CD4-positive, alpha-beta T cell treated with Interleukin-17A for 1 hour (primary cell): ENCODE measurements at places on chromosomes 12 and 14.
A peak's percentile ranks its signal among the peaks of the same experiment; 100 is the strongest.

- DNase-seq, result no peak
Measured at GRCh38 chr14:22225516-22226140, 363.4 kb downstream of the DAD1 start.

DNA sequence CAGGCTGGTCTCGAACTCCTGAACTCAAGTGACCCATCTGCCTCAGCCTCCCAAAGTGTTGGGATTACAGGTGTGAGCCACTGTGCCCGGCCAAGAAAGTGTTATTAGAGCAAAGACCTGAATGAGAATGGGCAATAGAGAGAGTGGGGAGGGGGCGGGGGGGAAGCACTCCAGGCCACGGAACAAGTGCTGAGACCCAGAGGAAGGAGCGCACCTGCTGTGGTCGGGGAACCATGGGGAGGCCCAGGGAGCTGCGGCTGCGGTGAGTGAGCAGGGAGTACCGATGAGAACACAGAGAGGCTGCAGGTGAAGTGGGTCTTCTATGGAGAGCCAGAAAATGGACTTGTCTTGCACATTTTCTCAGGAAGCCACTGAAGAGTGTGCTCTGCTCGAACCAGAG, 10.8 kb downstream of the SMIM41 start:
- no peak for DNase-seq

DNA sequence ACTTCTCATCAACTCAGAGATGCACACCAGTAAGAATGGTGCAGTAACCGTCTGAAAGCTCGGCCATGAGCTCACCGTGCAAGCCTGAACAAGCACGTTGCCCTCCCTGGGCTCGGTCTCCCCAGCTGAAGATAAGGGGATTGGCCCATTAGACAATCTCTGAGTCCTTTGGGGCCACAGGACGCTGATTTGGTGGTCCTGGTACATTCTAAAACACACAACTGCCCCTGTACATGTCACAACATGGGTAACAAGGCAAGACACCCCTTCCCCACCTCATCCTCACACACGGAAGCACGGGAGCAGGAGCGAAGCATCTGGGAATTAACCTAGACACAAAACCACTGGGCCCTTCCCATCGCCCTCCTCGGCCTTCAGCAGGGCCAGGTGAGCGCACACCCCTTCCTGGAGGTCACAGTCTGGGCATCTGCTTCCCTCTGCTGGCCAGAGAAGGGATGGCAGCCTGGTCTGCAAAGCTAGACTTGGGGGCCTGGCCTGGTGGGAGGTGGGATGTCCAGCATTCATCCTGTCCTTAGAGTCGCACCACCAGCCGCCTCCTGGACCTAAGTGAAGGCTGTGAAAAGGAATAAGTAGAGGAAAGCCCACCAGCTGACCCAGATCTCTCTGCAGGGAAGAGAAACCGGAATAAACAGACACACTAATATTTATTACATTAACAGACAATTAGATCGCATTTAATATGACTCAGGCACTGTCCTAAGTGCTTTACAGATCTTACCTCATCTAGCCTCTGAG, 18.9 kb upstream of the SMUG1 start:
- peak; percentile 76 for DNase-seq

- no peak for DNase-seq
Measured at GRCh38 chr14:36818794-36819384, 157.2 kb downstream of the PAX9 start.

GRCh38 chr14:54556535-54556934, 10.4 kb upstream of the SAMD4A start:
- DNase-seq, result no peak
